H9 (cell line): ENCODE measurements at places on chromosomes 1 and 21. TPM values are rescaled to one million over a fixed set of nuclear protein-coding genes. Genes with fewer than 3 reads are reported as not detected.

GBP4 gene
- total RNA-seq, result not detected in 2 replicates

DNA sequence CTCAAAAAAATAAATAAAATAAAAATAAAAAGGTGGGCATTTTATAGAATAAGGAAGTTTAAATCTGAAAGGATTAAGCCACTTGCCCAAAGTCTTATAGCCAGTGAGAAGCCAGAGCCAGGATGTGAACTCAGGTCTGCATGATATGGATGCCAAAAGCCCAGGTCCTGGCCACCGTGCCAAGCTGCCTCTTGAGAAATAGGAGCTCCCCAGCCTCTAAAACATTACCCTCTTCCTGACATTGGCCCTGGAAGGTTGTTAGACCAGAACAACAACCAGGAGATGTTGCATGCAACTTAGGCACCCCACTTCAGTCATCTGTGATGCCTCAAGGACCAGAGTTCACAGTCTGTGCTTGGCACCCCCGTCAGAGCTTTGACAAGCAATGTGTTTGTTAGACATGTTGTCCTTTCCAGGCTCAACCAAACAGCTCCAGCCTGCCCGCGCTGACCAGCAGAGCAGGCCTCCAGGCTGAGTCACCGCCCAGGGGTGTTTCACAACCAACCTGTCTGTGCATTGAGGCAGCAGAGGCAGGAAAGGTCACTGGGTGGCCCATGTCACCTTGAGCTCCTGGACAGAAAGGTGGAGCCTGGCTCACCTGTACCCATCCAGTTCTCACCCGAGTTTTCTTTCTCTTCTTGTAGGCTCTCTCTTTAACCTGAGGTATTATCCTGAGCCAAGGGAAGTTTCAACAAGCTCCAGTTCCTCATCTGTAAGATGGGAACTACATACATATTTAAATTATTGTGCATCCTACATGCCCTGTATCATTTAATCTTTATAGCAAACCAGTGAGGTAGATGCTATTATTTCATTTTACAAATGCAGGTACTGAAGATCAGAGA is 14.9 kb upstream of the MED18 start:
- no peaks in the 10 kb centered on the region for H3K27me3 ChIP-seq
- H3K27ac ChIP-seq, result no peak overlapping the region
- DNase-seq, result no peak

BTG2 gene
- total RNA-seq, result 2.9 and 4.1 TPM in 2 replicates

ACTL8 gene
- 0.26 TPM in 1 of 2 replicates, not detected in the other for total RNA-seq

CC2D1B gene
- 21.7 and 24.3 TPM in 2 replicates for total RNA-seq

DNA sequence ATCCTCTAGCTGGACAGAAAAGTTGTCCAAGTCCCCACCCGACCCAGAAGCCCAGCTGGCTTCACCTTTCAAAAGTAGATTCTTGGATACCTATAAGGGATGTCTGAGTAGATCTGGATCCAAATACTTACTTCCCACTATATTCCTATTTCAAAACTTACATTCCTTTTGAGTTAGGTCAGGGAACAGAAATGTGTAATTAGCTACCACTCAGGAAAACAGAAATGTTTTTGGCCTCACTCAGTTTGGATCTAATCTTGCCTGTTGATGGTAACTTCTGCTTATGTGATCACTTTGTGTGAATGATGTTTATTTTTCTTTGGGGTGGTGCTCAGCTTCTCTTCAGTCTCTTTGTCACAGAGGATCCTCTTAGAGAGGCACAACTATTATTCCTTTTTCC is 814.4 kb upstream of the RGS18 start:
- H3K4me1 ChIP-seq, result no peaks in the 10 kb centered on the region
- no peak overlapping the region for H3K27ac ChIP-seq
- H3K4me3 ChIP-seq, result no peak overlapping the region
- no peaks in the 10 kb centered on the region for H3K27me3 ChIP-seq
- H3K36me3 ChIP-seq, result peaks cover 3% of the 10 kb centered on the region

BRINP3 gene
- total RNA-seq, result not detected in 2 replicates

EPS8L3 gene
- total RNA-seq, result not detected in 2 replicates
